ENCODE measurements at places on chromosomes 7 and 10. TPM values are rescaled to one million over a fixed set of nuclear protein-coding genes. Genes with fewer than 3 reads are reported as not detected.

Gene PNLIPRP3
- total RNA-seq = not detected

Gene KLF14
- not detected for total RNA-seq

Gene CYP2C18
- total RNA-seq = not detected

Gene FAM20C
- 0.98 TPM for total RNA-seq

Gene GLCCI1
- total RNA-seq = 16.7 TPM

Gene HABP2
- not detected for total RNA-seq

Gene SUV39H2
- 20.4 TPM for total RNA-seq

Gene RNF32
- not detected for total RNA-seq

Gene GPR158
- total RNA-seq = not detected
